ENCODE measurements at places on chromosomes 2 and 18. TPM values are rescaled to one million over a fixed set of nuclear protein-coding genes. Genes with fewer than 3 reads are reported as not detected.

KCNE4 gene
- total RNA-seq = not detected

GRCh38 chr2:112137516-112138158, 548 bp upstream of the FBLN7 start:
- DNase-seq = no peak

- DNase-seq = no peak
Observed at GRCh38 chr2:16908656-16909055, 243.0 kb upstream of the CYRIA start.

DNA sequence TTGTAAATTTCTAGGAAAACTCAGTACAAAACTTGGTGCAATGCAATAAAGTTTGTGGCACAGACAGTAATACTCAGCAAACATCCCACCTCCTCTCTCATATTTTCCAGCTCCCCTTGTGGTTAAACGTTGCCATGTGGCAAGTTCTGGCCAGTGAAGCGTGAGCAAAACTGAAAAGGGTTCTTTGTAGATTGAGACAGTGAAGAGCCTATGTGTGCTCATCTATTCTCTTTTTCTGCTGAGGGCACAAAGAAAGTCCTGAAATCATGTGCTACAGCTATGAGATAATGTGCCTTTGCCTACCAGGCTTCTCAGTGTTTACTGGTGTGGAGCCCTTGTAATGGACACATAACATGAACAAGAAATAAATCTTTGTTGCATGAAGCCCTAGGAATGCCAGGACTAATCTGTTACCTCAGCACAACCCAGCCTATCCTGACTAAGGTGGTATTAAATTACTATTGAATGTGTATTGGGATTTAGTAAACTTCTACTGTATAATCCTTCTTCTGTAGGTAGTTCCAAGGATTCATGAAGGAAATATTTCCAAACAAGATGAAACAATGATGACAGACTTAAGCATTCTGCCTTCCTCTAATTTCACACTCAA, 13.0 kb upstream of the TYMS start:
- DNase-seq = no peak

- no peak for DNase-seq
Observed at GRCh38 chr18:456361-457139, 44.0 kb downstream of the COLEC12 start.

GRCh38 chr2:74653589-74653984, 460 bp upstream of the SEMA4F start:
- DNase-seq = peak; percentile 8
